ENCODE measurements at places on chromosomes 2 and 18.

- no peak for DNase-seq
Observed at GRCh38 chr2:102749938-102750337, 11.9 kb upstream of the TMEM182 start.

GRCh38 chr2:225462945-225463344, 63.4 kb downstream of the NYAP2 start:
- no peak for DNase-seq

DNA sequence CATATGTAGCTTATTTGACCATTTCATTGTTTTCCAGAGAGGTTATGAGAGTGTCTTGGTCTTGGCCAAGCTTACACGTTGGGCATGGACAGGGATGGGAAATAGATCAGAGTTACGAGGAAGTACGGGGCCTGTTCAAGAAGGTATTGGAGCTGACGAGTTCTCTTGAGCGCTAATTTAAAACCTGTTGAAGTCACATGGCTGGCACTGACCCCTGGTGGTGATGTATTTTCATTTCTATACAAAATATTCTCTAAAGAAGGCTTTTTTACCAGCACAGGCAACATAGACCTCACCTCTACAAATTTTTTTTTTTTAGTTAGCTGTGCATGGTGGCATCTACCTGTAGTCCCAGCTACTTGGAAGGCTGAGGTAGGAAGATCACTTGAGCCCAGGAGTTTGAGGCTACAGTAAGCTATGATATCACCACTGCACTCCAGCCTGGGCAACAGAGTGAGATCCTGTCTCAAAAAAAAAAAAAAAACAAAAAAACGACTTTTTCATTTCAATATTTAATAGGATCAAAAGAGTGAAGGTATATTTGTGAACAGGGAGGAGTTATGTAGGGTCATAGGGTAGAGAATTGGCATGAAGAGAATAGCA, 19.6 kb downstream of the UGP2 start:
- DNase-seq: no peak

DNA sequence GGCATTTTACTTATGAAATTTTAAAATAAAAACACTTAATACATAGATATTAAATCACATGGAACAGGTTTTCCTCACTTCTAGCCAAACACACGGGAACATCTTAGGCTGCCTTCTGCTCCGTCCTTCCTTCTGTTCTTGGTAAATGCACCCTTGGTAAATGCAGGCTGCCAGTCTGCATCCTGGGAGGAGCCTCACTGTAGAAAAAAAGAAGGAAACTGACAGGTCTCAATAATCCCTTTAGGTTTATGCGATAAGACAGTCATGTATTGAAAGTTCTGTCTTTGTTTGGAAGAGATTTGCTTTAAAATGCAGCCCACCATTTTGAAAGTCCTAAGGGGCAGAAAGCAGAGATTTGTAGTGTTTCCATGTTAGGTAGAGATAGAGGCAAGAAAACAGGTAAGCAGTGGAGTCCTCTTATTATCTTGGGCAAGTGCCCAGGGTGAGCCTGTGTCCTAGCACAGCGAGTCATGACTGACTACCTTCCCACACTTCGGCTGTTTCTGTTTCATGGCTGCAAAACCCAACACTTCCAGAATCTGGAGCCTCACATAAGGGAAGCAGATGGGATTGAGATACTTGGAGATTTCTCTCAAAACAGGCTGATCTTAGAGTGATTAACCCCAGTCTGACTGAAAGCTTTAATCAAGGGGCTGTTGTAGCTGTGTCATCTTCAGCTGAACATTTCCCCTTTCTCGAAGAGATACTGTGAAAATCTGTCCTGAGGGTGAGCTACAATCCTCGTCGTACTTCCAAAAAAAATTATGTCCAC, 131.4 kb upstream of the MAP3K20 start:
- DNase-seq: no peak

DNA sequence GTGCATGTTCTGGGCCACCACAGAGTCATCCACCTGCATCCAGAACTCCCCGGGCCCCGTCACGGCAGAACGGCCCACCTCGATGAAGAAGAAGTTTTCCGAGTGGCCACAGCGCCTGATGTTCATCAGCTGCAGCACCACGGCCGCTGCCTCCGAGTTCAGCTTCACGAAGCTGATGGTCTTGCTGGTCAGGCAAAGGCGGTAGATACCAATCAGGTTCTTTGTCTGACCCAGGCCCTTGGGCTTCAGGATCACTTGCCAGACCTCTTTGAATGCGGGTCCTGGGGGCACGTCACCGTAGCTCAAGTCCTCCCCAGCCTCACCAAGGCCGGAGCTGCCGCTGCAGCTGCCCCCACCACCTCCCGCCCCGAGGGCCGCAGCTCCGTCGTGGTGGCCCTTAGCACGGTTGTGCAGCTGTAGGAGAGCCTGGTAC, 1.6 kb downstream of the IRS1 start:
- DNase-seq: peak; percentile 29

DNA sequence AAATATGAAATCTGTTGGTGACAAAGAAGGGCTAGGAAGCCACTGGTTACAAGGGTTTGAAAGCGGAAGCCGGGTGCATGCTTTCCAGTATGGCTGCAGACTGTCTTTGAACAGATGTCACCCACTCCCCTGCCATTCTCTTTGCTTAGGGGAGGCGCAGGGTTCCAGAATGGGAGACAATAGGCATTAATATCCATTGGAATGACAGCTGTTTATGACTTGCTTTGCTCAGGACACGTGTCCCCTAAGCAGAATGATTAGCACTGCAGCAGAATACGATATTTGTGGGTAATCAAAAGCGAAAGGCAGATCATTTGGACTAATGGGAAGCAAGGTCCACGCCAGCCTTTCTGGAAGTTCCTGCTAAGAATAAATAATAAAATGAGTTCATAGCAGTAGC, 25.8 kb upstream of the NRP2 start:
- DNase-seq: no peak

DNA sequence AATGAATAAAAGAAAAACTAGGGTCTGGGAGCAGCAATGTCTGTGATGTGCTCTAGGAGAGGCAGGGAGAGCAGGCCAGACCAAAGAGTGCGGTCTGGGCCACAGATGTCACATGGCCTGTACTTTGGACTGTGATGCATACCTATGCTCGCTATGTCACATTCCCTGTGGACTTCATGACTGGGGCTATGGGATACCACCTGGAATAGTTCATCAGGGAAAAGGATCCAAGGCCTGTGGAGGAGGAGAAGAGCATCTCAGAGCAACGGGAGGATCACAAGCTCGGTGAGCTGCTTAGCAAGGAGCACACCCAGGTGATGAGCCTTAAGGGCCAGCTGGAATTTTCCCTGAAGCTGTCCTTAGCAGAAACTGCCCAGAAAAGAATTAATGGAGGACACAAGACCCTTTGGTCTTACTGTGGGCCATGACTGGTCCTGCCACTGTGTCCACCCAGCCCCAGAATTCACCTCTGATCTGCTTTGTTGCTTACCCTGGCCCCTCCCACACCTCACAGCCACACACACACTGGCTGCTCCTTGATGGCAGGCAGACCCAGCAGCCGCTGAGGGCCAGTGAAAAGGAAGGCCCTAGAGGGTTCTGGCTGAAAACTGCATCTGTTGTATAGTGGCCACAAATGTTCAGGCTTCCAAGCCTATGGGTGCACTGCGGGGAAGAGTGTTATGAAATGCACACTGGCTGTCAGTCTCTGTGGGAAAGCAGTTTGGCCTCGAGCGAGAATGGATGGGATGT, 25.3 kb upstream of the GCC2 start:
- no peak for DNase-seq

- no peak for DNase-seq
Observed at GRCh38 chr2:54630858-54631497, 92.5 kb upstream of the EML6 start.

GRCh38 chr2:68230241-68231060, 21.9 kb downstream of the PPP3R1 start:
- no peak for DNase-seq

DNA sequence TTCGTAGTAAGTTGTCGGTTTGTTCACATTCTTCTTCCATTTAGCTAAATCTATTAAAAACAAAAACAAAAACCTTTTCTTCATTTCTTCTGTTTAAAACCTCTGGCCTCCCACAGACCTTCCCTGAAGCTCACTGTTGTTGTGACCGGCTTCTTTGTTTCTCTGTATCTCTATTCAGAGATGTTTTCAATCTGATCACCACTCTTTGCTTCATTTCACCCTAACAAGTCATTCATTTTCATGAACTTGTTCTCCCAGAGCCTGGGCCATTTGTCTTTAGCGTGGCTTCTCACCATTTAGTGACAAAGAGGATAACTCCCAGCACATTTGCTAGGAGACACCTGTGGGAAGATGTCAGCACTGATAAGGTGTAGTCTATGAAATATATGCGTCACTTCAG, 794.2 kb downstream of the ERBB4 start:
- DNase-seq: no peak

DNA sequence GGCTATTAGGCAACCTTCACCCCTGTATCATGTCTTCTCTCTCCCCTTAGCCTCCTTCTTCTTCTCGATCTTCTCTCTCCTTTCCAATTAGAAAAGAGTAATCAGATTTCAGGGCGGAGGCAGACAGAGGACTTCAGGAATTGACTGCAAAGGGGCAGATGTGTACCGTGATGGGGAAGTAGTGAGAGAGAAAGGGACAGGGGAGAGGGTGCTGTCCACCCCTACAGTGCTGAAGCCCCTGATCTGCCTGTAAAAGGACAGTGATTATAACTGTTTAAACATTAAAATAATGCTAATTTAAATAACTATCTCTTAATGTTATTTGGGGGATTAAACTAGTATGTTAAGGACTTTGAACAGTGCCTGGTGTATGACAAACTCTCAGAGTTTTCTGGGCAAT, 178.5 kb downstream of the ACTR3 start:
- no peak for DNase-seq

GRCh38 chr2:237673130-237674001, 46.0 kb downstream of the LRRFIP1 start:
- peak; percentile 73 for DNase-seq

GRCh38 chr2:20443276-20443920, 3.5 kb upstream of the RHOB start:
- DNase-seq: peak; percentile 18

- no peak for DNase-seq
Observed at GRCh38 chr2:223545830-223546229, 56.3 kb downstream of the SCG2 start.

DNA sequence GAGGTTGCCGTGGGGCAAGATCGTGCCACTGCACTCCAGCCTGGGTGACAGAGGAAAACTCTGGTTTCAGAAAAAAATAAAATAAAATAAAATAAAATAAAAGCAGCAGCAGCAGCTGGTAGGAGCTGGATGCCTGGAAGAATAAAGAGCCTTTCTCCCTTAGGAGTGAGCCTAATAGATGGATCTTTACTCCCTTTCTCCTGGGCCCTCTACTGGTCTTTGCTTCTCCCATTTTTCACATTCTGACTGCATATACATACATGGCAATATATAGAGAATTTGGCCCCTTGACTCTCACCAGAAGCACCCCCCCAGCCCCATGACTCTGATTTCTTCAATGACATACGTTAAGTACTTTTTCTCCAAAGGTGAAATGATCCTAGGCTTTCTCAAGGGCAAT, 9.8 kb upstream of the MALT1 start:
- no peak for DNase-seq

- no peak for DNase-seq
Observed at GRCh38 chr2:190759749-190760213, 110.9 kb downstream of the NAB1 start.

- no peak for DNase-seq
Observed at GRCh38 chr2:174333017-174333371, 1.8 kb upstream of the SP9 start.

- no peak for DNase-seq
Observed at GRCh38 chr18:25275412-25276001, 76.5 kb downstream of the ZNF521 start.

GRCh38 chr2:218285604-218286003, 6.7 kb downstream of the TMBIM1 start:
- no peak for DNase-seq

DNA sequence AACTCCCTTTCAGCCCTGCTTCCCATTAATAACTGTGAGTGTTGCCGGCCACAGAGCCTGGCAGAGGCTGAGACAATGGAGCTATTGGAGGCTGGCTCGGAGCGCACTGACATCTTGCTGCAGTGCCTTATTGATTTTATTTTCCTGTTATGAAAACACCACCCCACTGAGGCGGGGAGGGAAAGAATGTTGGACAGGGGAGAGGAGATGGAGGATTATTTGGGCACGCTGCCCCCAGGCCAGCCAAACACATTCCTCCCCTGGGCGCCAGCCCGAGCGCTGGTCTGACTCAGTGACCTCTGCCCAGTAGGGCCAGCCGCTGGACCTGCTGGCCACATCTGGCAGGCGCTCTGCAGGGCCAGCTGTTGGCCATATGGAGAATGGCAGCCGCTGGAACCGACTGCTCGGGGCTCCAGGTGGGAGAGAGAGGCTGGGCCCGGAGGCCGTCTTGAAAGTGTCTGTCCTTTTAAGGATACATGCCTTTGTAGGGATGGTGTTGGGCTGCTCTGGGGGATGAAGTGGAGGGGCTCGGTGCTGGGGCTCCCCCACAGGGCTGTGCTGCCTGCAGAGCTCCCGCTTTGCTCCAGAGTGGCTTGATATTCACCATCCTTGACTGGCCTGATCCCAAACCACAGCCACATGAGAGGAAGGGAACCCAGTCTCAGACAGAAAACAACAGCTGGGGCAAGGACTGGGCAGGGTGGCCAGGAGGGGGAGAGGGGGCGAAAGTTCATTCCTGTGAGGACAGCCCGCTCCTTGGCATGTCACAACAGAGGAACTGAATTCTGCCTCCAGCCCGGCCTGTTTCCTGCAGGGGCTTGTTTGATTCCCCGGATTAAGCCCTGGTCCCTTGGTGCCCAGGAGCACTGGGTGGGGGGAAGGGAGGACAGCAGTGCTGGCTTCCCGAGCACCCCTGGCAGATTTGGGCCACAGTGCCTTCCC, 179.0 kb downstream of the KLHL29 start:
- no peak for DNase-seq

GRCh38 chr18:79975043-79975442, 10.6 kb downstream of the HSBP1L1 start:
- no peak for DNase-seq

DNA sequence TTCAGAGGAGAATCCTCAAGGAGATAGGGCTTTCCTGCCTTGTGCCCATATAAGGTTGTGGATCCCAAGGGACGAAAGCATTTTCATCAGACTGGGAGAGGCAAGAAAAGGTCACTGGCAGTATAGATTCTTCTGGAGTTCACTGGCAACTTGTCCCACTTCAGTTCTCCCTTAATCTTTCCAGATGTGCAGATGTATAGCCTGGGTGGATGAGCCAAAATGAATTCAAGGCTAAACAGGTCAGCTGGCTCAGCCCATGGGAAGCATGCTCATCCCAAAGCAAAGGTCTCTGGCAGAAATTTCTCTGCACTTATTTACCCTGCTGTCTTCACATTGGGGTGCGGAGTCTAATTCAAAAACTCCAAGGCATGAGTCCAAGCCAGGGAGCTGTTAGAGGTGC, 148.9 kb upstream of the TNP1 start:
- DNase-seq: no peak

DNA sequence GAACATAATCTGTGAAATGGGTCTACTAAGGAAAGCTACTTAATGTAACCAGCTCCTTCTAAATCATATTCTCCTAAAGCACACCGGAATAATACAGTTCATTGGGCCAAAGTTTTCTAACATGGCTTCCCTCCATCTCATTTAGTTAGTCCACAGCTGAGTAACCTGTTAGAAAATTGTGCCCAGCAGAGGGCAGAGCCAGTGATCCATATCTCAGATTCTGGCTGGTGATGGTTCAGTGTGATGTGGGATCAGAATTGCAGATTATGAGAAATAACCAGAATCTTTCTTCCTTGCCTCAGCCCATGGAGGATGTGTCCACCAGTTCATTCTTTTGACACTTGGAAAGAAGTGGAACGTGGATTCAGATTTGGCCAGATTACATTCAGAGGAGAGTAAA, 9.4 kb upstream of the CTLA4 start:
- no peak for DNase-seq

- DNase-seq: no peak
Observed at GRCh38 chr2:34143149-34143548, 544.0 kb upstream of the FAM98A start.

- no peak for DNase-seq
Observed at GRCh38 chr2:99842451-99842850, 299.9 kb downstream of the AFF3 start.

Data from activated CD4-positive, CD25-positive, alpha-beta regulatory T cell treated with anti-CD3 and anti-CD28 coated beads, Interleukin-2, amount 50 U/mL, for 72 hours (primary cell).